T-helper 1 cell treated with Interleukin-12 subunit alpha and Interleukin-12 subunit beta and Interleukin-4 antibody, amounts not matched to agents 30 ng/mL and 1 ng/mL, for 36 hours (primary cell): ENCODE measurements at places on chromosomes 6 and 20. TPM values are rescaled to one million over a fixed set of nuclear protein-coding genes. Genes with fewer than 3 reads are reported as not detected.

Gene CFAP206
- not detected in 2 replicates for total RNA-seq

Gene DSN1
- 25.0 and 25.2 TPM in 2 replicates for total RNA-seq

Gene KAT14
- total RNA-seq = 13.9 and 15.6 TPM in 2 replicates

Gene EYS
- total RNA-seq = not detected in 2 replicates

Gene VIP
- not detected in 2 replicates for total RNA-seq
